Sigmoid colon (tissue), 7 donors: ENCODE measurements at places on chromosomes 3 and 15. TPM values are rescaled to one million over a fixed set of nuclear protein-coding genes. Genes with fewer than 3 reads are reported as not detected.

The RBP2 gene
- not detected for total RNA-seq

The DCBLD2 gene
- total RNA-seq: 53.1 TPM

The ALG3 gene
- total RNA-seq: 40.7 TPM

The CA12 gene
- total RNA-seq: 0.49 TPM

- no peak for DNase-seq
Measured at GRCh38 chr3:42476225-42477125, 26.0 kb upstream of the VIPR1 start.

The ICE2 gene
- total RNA-seq: 36.0 TPM

The NTRK3 gene
- 3.6 TPM for total RNA-seq

- DNase-seq: no peak
Measured at GRCh38 chr3:129756871-129757270, 136.6 kb downstream of the TMCC1 start.

The SMCO1 gene
- total RNA-seq: not detected

The SLC12A8 gene
- 0.33 TPM for total RNA-seq

The MCF2L2 gene
- 4.6 TPM for total RNA-seq

The P3H2 gene
- 38.8 TPM for total RNA-seq

DNA sequence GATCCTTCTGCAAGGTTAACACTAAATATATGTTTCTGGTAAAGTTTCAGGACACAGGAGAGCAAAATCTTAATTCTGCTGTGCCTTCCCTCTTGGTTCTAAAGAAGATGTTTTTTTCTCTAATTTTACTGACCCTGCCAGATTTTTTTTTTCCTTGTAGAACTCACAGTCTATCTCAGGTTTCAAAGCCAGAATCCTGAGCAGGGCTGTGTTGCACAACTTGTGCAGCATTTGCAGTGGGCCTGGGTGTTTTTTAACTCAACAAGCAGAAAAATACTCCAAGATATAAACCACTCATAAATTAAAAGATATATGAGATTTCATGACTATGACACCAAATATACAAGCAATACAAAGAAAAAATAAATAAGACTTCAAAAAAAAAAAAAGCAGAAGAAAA is 40.2 kb upstream of the ARF4 start:
- DNase-seq: no peak

- DNase-seq: peak; percentile 72
Measured at GRCh38 chr15:67066041-67066958, 898 bp downstream of the SMAD3 start.

GRCh38 chr3:122003112-122003511 is 18.9 kb downstream of the ILDR1 start:
- no peak for DNase-seq

GRCh38 chr15:36867436-36867835 is 232.9 kb downstream of the MEIS2 start:
- DNase-seq: no peak

- no peak for DNase-seq
Measured at GRCh38 chr15:77591968-77592613, 40.6 kb downstream of the LINGO1 start.

- no peak for DNase-seq
Measured at GRCh38 chr3:173342679-173343078, 54.9 kb upstream of the NLGN1 start.

DNA sequence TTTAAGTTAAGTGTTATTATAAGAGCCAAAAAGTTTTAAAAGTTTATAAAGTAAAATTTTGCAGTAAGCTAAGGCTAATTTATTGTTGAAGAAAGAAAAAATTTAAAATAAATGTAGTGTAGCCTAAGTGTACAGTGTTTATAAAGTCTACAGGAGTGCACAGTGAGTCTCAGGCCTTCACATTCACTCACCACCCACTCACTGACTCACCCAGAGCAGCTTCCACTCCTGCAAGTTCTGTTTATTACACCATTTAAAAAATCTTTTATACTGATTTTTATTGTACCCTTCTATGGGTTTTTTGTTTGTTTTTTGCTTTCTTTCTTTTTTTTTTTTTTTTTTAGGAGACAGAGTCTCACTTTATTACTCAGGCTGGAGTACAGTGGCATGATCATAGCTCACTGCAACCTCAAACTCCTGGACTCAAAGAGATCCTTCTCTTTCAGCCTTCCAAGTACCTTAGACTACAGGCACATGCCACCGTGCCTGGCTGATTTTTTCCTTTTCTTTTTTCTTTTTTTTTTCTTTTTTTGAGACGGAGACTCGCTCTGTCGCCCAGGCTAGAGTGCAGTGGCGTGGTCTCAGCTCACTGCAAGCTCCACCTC is 25.9 kb downstream of the CSTA start:
- no peak for DNase-seq

- DNase-seq: peak; percentile 98
Measured at GRCh38 chr15:37100109-37100965, at the start of gene MEIS2. Gene MEIS2, minus strand, starts transcription at chr15:37100549. Its CDS starts 1,083 bp downstream, at chr15:37099466.

DNA sequence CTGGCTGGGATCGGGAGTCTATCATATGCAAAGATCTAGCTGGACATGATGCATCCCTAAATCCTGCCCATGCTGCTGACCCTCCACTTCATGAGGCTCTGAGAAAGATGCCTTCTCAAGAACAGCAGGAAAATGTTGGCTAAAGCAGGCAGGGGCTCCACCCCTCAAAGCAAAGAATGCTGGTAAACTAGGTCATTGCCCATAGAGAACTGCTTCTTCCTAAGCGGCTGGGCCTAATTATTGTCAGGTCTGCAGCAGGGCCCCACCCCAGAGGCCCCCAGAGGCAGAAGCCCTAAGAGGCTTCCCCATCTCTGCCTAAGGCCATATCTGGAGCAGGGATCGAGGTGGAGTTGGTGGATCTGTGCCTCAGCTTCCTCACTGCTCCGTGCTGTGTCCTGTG is 447.4 kb upstream of the PROK2 start:
- DNase-seq: no peak

- no peak for DNase-seq
Measured at GRCh38 chr3:197510642-197511018, 45.1 kb downstream of the BDH1 start.

DNA sequence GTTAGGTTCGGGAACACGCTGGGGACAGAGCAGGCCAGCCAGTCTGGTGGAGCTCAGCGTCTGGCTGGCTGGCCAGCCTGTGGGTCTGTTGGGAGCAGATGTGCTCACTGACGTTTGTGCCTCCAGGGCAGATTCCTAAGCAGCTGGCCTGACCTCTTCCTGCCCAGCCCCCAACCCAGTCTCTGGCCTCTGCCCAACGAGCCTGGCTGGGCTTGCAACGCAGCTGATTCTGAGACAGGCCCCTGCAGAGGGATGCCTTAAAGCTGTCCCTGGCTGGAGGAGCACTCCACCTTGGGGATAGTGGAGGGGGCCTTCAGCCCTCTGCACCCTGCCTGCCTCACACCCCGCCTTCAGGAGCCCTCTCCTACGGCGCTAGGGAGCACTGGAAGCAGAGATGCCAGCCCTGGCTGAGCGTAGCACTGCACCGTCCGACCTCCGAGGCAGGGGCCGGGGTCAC is 46.0 kb downstream of the KLF13 start:
- peak; percentile 90 for DNase-seq

DNA sequence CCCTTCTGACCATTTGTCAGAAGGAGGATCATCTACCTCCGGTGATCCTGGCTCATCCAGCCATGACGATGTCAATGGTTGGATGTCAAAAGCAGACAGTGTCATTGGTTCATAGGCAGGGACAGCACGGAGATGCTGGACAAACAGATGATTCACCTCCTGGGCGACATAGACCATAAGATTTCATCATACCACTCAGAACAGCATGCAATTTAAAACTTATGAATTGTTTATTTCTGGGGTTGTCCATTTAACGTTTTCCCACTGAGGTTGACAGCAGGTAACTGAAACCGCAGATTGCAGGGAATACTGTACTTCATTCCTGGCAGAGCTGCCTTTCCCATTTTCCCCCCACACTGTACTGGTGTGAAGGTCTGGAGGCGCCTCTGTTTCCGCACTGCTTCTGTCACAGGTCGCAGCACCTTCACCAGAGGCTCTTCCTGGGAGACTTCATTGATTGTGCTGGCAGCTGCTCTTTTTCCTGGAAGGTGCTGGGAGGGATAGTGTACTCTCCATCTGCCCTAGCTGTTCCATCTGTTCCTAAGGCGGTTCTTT is 32.5 kb upstream of the TMOD3 start:
- no peak for DNase-seq

DNA sequence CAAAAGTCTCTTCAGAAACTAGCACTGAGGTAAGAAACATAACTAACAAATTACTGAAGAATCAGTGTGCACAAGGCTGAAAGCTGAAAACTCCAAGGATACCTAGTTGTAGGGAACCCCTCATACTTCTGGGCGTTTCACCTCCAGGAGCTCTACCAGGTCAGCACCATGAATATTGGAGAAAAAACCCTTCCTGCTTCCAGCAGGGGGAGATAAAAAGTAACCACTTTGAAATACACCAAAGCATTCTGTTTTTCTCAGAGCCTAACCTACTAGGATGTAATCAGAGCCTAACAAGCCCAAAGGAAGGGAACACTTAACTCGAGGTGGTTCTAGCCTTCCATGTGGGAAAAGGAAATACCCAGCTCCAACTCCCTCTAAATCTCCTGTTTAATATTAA is 175.8 kb upstream of the MME start:
- DNase-seq: no peak

- no peak for DNase-seq
Measured at GRCh38 chr3:140399871-140400270, 278.0 kb upstream of the TRIM42 start.

GRCh38 chr15:101180620-101181307 is 71.1 kb downstream of the CHSY1 start:
- DNase-seq: no peak

DNA sequence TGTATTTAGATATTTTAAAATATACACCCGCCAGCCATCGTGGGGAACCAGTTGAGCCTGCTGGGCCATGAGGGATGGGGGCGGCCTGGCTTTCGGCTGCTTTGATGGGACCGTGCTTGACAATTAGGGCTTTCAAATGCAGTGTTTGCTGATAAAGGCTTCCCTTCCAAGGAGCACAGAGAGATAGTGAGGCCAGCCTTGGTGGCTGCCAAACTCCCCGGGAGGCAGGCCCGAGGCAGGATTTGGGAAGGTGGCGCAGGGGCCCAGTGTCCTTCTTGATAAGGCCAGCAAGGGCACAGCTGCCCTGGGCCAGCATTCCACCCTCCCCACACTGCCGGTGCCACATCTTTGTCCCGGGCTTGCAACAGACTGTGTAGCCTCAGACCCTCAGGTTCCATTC is 75.6 kb downstream of the LINGO1 start:
- DNase-seq: no peak

DNA sequence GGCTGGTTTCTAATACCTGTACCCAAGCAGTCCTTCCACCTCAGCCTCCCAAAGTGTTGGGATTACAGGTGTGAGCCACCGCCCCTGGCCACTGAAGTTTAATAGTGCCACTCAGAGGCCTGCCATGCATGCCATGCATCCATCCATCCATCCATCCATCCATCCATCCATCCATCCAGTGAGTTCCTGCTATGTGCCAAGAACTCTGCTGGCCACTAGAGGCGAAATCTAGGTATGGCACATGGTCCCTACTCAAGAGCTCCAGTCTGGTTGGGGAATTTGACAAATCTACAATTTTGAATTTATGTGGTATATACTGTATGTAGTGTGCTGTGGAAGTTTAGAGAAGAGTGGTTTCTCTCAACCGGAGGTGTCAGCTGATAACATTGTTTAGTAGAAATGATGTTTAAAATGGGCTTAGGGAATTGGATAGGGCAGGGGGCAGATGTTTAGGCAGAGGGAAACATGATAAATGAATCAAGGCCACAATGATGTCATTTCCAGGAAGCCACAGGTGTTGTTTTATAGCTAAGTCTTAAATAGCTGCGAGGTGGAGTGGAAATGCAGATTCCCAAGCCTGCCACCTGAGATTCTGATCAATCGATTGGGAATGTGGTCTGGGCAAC is 384.4 kb upstream of the C2CD4B start:
- DNase-seq: no peak

DNA sequence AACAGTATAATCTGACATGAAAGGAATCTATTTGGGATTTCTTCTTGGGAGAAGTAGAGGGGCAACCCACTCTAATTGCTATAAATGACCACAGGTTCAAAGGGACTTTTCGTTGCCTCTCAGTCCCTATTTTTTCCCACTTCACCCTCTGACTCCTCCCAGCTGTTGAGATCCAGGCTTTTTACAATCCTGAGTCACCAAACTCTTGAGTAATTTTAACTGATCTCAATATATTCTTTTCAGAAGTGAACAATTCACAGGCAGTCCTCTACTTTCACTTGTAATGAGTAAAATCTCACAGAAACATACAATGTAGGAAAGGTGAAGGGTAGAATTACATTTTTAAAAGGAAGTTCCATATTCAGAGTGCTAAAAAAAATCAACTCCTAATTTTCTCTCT is 44.6 kb downstream of the EIF4E3 start:
- DNase-seq: no peak

The C3orf49 gene
- total RNA-seq: not detected

DNA sequence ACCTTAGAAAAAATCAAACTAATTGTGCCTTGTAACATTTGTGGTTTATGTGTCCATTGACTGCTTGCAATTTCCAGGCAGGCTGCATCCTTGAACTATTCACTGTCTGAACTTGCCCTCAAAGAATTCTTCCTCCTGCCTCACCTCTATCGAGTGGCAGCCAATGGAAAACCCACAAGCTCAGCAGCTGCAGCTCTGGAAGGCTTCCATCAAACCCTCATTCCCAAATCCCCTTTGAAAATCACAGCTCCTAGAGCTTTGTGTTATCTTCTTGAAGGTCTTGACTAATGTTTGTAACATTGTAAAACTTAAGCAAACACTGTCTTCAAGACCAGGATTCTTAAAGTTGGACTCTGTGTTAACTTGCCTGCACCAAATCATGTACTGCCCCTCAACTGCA is 81.1 kb downstream of the FILIP1L start:
- DNase-seq: no peak

DNA sequence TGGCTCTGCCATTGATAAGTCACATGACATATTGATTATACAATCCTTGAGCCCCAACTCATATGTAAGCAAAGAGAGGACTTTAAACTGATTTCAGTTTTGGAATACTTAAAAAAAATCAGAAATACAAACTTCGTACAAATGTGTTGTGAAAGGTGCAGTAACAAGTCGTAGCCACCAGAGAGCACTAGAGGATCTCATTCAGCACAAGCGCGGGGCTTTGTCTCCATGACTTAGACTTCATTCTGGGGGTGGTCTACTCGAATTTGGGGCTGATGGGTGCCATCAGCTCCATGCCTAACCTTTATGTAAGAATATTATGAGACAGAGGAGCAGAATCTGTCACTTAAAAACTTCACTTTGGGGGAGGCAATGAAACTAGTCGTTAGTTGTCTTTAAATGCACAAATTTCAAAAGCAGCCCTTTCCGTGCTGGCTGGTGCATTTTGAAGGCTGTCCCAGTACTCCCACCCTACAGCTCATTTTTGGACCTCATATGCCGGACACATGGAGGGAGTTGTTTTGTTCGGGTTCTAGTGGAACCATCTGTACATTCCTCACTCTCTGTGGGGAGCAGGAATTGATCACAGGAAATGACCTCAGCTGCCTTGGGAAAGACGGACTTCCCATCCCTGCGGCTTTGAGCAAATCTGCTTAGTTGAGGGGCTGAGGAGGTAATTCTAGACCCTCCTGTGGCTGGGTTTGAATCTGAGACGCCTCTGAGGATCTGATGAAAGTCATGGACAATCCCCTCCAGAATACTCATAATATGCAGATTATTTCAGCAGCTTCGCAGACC is 27.5 kb upstream of the MASP1 start:
- no peak for DNase-seq

The RARRES1 gene
- total RNA-seq: 40.6 TPM
